Nucleus accumbens (tissue), 56 donors: ENCODE measurements at places on chromosomes 1 and 21.

DNA sequence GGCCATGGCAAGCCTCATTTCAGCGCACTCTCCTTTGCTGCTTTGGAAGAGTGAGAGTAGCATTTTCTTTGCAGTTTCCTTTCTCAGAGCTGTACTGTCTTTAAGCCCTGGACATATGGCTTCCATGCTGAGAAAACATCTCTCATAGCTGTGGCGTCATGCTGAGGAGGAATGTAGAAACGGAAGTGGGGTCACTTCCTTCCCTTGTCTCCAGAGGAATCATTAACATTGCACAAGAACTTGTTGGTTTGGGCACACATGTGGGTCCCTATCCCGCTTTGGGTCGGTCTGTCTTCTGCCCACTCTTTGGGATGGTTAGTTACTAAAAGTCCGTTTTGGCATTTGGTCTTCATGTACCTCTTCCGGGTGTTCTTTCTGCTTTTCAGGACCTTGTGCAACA lies 5.6 kb downstream of the MFN2 start:
- no peak for DNase-seq

DNA sequence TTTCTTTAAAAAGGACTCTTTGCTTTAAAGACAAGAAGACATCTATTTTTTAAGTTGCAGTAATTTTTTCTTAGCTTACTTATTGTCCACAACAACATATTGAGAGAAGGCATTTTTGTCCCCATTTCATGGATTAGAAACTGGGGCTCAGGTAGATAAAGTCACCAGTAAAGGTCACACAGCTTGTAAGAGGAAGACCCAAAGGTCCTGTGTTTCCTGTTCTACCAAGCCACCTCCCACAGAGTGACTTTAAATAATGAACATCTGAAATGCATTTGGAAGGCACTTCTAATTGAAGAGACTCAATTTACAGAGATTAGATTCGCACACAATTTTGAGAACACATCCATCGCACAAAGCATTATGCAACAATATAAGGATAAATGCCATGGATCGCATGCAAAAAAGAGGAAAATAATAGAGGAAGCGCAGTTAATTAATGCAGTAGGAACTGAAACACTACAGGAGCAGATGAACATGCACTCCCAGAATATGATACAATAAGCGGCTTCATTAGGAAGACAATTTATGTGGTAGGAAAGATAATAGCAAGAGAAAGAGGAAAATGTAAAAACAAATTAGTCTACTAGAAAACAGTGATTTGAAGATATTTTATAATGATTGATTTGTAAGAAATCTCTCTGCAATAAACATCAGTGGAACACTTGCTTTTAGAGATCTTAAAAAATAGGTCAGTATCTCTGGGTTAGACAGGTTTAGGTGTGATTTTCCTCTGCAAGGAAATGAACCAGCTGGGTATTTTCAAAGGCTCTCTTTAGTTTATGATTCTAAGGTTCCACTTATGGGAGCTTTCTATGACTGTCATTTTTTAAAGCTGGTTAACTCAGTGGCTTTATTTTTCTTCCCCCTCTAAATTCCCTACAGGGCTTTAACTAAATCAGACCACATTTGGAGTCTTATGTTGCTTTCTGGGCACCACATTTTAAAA lies 27.1 kb upstream of the CD2 start:
- DNase-seq = no peak

DNA sequence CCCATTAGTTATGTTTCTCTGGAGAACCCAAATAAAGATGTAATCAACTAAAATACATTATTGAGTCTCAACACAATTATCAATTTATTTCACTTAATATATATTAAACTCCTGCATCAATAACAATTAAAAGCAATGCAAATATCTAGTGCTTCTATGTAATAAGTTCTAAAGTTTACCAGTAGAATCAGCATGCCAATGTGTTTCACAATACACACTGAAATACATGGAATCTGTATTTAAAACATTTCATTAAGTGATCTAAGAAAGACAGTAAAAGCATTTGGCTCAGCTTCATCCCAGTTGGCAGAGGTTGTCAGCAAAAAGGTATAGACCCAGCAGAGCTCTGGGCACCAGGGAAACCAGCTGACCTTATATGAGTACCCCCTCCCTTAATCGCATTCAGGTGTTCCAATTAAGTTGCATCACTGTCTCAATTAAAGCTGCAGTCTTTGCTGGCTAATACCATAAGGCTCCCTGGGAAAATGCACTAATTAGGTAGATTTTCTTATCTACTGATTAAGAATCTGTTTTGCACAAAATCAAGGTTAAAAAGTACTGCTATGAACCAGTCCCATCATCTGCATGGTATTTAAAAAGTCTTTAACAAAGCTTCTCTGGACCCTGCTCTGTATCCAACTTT lies 63.1 kb downstream of the NIBAN1 start:
- DNase-seq = no peak

DNA sequence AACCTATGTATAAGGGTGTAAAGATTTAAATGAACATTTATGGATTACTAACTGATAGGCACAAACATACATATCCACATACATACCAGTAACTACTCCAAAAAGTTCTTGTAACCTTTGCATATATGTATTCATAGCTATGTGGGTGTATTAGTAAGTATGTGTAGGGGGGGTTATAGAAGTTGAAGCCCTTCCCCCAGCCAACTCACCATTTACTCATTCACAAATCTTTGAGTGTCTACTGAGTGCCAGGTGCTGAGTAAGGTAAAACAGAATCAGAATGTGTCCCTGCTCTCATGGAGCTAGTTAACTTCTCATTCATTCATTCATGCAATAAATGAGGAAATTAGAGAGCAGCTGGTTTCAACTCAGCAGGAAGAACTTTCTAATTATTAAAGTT lies 1.3 kb downstream of the C1orf146 start:
- DNase-seq = no peak

GRCh38 chr1:151176514-151177045 lies 799 bp upstream of the TMOD4 start:
- DNase-seq = no peak

GRCh38 chr1:203162403-203162802 lies 13.2 kb downstream of the MYBPH start:
- DNase-seq = no peak

GRCh38 chr1:151510020-151510405 lies 1.2 kb upstream of the CGN start:
- no peak for DNase-seq
